ENCODE measurements at places on chromosomes 6 and 20. TPM values are rescaled to one million over a fixed set of nuclear protein-coding genes. Genes with fewer than 3 reads are reported as not detected.
A peak's percentile ranks its signal among the peaks of the same experiment; 100 is the strongest.

Gene PTCRA
- not detected for total RNA-seq

Gene MATN4
- total RNA-seq, result under 0.01 TPM

Gene NNAT
- 367 TPM for total RNA-seq

Gene PDYN
- 16.3 TPM for total RNA-seq

Gene SIRPB2
- total RNA-seq, result 0.82 TPM

Gene RSPO4
- under 0.01 TPM for total RNA-seq

Gene CALHM6
- total RNA-seq, result 4.5 TPM

DNA sequence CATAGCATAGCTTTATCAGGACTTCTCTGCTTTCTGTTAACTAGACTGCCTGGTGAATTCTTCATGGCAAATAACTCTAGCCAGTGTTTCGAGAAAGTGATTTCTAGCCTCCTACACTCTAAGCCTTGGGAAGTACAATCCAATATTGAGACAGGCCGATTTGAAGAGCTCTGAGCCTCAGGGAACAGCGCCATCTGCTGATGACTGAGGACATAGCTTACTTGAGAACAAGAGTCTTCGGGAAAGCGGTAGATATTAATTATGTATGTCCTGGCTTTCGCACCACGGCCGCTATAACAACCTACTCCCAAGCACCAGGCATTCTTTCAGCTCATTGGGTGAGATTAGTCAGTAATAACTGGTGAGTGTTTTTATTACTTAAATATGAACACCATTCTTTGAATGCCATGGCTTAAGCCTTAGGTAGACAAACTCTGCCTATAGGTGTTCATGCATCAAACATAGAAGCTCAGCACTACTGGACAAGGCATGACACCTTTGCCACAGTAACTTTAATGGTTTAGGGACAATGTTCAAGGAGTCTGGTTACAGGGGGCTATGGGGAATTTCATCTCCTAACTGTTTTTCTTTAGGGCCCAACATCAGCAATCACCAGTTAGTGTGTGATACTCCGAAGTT is 518.6 kb downstream of the BMP2 start:
- peak; percentile 6 for DNase-seq

DNA sequence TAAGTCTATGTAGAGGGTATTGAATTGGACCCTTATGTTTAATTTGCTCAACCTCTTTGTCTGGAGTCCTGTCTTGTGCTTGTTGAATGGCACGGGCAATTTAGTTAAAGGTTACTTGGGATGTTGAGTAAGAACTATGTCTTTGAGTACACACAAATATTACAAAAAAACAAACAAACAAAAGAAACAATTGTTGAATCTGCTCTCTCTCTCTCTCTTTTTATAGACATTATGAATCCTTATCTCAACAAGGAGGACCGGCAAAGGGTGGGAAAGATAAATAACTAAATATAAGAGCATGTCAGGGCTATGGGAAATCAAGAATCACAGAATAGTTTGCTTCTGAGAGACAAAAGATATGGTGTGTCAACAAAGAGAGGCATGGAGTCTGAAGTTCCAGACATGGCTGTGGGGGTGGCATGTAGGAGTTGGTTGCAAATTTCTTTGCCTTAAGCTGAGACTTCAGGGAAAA is 608.6 kb downstream of the UTRN start:
- no peak for DNase-seq

- DNase-seq, result no peak
These were observed 292.5 kb downstream of the FARS2 start for GRCh38 chr6:5553767-5554166.

- DNase-seq, result no peak
These were observed 3.2 kb upstream of the TUBB1 start for GRCh38 chr20:59015812-59016711.

- no peak for DNase-seq
These were observed 20.0 kb downstream of the SULF2 start for GRCh38 chr20:47765271-47765670.

DNA sequence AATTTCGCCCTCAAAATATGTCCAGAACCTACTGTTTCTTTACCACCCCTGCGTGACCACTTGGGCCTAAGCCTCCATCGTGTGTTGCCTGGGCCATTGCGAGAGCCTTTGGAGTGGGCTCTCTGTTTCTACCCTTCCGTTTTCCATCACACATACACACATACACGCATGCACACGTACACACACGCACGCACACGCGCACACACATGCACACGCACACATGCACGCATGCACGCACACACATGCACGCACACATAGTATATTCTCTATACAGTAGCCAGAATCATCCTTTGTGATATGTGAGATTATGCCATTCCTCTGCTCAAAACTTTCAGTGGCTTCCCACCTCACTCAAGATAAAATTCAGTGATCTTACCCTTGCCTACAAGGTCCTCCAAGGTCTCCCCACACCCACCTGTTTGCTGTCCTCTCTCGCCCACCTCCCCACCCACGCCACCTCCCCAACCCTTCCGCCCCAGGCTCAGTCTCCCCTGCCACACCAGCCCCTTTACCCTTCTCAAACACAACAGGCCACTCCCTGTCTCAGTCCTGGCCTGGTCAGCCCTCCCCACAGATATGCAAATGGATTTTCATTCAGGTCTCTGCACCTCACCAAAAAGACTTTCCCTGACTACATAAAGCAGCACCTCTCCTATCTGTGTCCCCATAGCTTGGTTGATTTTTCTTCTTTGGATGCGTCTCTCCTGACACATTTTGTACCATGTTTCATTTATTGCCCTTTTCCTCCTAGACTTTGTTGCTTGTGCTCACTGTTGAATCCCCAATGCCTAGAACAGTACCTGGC is 559.6 kb downstream of the CD83 start:
- no peak for DNase-seq

DNA sequence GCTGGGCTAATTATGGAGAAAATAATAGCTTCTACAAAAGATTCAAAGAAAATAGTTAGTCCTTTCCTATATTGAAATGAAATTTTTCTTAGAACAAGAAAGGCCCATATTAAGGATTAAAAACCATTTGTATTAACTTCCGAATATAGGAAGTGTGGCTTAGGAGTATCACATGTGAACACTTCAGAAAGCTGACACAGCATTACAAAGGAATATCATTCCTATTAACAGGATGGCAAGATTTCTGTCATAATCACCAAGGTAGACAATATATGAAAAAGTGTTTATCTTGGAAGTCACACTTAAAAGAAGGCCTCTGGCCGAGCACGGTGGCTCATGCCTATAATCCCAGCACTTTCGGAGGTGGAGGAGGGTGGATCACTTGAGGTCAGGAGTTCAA is 5.4 kb upstream of the LATS1 start:
- DNase-seq, result no peak

- DNase-seq, result no peak
These were observed 25.5 kb upstream of the NXT1 start for GRCh38 chr20:23325107-23325506.

DNA sequence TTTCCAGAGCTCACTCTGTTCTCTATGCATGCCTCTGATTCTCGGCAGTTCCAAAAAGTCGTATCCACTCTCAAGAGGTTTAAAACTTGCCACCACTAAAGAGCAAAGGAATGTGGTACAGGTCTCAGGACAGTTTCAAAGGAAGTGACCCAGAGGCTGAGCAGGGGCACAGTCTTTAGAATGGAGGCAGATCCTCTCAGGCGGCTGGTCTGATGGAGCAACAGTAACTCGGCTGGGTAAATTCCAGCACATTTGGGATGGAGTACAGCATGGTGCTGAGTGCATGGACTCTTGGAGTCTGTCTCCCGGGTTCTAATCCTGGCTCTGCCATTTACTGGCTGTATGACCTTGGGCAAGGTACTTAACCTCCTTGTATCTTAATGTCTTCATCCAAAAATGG is 88.1 kb upstream of the BACH2 start:
- DNase-seq, result no peak

DNA sequence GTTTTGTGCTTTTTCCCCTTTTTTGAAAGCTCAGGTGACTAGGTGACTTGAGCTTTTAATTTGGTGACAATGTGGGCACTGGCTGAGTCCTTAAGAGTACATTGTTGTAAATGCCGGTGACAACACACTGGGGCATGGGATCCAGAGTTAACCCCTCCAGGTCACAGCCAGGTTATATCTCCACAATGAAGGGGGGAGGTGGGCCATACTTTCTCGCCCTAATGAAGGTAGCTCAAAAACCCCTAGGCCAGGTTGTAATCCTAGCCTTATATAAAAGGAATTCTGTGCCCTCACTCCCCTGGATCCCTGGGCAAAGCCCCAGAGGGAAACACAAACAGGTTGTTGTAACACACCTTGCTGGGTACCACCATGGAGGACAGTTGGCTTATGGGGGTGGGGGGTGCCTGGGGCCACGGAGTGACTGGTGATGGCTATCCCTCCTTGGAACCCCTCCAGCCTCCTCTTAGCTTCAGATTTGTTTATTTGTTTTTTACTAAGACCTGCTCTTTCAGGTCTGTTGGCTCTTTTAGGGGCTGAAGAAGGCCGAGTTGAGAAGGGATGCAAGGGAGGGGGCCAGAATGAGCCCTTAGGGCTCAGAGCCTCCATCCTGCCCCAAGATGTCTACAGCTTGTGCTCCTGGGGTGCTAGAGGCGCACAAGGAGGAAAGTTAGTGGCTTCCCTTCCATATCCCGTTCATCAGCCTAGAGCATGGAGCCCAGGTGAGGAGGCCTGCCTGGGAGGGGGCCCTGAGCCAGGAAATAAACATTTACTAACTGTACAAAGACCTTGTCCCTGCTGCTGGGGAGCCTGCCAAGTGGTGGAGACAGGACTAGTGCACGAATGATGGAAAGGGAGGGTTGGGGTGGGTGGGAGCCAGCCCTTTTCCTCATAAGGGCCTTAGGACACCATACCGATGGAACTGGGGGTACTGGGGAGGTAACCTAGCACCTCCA is 2.2 kb upstream of the VEGFA start:
- DNase-seq, result no peak
